ENCODE measurements at places on chromosomes 16 and 17. TPM values are rescaled to one million over a fixed set of nuclear protein-coding genes. Genes with fewer than 3 reads are reported as not detected.

Gene CLEC3A
- total RNA-seq: not detected

Gene SLFN11
- 66.6 TPM for total RNA-seq

Gene KRT13
- not detected for total RNA-seq

Gene TTLL6
- not detected for total RNA-seq

Gene SLC12A3
- total RNA-seq: not detected

Gene SPATA22
- not detected for total RNA-seq

Gene PRDM7
- not detected for total RNA-seq

Gene MARCHF10
- not detected for total RNA-seq

Gene DRG2
- total RNA-seq: 41.4 TPM

GRCh38 chr17:67098006-67098405 is 53.7 kb downstream of the CACNG1 start:
- no peak for DNase-seq

DNA sequence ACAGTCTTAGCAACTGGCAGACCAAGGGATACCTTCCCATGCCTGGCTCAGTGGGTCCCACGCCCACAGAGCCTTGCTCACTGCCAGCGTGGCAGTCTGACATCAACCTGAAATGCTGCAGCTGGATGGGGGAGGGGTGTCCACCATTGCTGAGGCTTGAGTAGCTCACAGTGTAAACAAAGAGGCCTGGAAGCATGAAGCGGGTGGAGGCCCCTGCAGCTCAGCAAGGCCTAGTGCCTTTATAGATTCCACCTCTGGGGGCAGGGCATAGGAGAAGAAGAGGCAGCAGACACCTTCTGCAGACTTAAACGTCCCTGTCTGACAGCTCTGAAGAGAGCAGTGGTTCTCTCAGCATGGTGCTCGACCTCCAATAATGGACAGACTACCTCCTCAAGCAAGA is 263.2 kb downstream of the KIF2B start:
- no peak for DNase-seq

DNA sequence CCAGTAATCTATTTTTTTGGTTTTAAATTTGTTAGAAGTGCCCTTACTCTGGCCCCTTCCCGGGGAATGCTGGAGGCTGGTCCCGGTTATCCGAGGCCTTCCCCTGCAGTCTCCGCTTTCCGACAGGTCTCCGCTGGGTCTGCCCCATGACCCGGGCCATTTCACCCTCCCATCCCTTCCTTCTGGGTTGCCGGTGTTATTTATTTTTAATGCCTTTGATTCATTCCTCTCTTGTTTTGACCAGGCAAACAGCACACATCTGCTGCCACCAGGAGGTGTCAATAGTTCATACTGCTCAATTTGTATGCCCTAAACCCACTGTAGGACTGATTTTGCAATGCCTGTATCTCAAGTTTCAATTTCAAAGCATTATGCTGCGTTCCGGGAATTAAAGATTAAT is 113.2 kb upstream of the IRX5 start:
- peak; percentile 7 for DNase-seq

GRCh38 chr17:77173104-77173503 is 32.3 kb downstream of the SEC14L1 start:
- no peak for DNase-seq

- no peak for DNase-seq
These were observed 178.4 kb upstream of the C17orf78 start for GRCh38 chr17:37197336-37197735.

GRCh38 chr17:79970576-79971068 is 65.0 kb downstream of the TBC1D16 start:
- DNase-seq: peak; percentile 20

DNA sequence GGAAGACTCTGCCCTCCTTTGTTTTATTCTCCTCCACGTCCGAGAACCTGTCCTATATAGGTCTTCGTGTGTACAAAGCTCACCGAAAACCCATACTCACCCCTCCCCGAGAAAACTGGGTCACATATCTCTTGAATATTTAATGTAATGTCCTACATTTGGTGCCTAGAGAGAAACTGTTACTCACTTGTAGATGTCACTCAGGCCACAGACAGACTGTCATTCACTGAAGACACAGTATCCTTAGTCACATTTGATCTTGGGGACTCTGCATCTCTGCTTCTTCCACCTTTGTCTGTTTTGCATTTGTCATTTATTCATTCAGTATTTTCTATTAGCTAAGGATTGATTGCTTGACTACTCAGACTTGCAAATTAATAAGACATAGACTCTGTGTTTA is 131.8 kb upstream of the TBX2 start:
- no peak for DNase-seq

DNA sequence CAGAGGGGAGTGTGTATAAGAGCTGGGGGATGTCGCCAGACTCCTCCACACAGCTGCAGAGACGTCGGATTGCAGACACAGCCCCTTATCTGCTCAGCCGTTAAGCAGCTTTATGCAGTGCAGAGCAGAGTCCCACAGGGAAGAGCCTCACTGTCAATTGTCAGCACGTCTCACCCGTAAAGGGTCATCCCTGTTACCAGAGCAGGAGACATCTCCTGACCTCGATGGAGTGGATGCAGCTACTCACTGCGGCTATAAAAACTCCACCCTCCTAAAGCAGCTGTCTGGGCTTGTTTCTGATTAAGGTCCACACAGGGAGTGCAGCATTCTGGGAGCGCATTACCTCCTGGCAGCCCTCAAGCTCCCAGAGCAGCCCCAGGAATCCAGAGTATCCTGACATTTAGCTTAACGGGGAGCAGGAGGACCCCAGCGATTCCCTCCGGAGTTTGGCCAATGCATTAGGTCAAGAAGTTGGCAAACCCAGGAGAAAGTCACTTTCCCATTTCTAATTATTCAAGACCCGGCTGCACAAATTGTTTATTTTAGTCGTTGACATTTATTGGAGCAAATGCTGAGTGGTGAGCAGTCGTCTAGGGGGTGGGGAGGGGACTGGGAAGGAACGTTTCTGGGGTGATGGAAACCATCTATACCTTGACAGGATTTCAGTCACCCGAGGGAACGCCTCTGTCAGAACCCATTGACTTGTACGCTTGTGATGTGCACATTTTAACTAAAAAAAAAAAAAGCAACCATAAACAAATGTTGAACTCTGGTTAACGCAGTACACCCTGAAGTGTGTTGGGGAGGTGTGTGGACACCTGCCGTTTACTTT is 100.0 kb upstream of the ZNF469 start:
- no peak for DNase-seq

DNA sequence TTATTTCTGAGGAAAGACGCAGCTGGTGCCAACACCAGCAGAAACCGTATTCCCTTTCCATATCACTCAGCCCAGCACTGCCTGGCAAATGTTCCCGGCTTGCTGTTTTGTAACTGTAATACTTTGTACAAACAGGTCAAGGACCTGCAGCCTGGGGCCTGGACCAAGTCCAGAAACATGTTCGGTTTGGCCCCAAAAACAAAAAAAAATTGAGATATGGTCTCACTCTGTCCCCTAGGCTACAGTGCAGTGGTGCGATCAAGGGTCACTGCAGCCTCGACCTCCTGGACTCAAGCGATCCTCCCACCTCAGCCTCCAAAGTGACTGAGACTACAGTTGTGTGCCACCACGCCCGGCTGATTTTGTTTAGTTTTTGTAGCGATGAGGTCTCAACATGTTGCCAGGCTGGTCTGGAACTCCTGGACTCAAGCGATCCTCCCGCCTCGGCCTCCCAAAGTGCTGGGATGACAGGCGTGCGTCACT is 1.2 kb downstream of the HAGH start:
- DNase-seq: no peak

- DNase-seq: no peak
These were observed 22.1 kb upstream of the OSGIN1 start for GRCh38 chr16:83930730-83931500.

- DNase-seq: no peak
These were observed 6.9 kb downstream of the CHD9 start for GRCh38 chr16:53061701-53062159.

DNA sequence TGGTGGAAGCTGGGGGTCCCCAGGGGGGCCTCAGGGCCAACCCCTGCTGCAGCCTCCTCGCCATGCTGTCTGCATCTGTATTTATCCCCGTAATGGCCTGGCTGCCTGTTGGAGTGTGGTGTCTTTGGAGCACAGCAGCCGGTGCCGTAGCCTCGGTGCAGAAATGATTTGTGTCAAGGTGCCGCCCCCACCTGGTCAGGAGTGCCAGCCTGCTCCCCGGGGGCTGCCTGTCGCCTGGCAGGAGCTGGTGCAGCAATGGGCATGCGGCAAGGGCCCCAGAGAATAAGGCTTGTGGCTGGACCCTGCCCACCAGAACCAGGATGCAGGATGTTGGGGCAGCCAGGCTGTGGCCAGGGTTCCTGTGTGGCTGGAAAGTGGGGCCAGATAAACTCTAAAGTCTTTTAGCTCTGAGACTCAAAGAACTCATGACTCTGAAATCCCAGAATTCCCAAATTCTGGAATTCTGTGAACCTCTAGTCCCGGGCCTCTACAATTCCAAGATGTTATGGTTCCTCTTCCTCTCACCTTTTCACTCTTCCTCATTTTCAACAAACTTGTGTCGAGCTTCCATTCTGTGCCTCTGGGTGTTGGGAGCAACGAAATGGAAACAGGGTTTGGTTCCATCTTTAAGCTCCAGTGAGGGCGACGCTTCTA is 5.9 kb downstream of the CPNE2 start:
- DNase-seq: no peak

DNA sequence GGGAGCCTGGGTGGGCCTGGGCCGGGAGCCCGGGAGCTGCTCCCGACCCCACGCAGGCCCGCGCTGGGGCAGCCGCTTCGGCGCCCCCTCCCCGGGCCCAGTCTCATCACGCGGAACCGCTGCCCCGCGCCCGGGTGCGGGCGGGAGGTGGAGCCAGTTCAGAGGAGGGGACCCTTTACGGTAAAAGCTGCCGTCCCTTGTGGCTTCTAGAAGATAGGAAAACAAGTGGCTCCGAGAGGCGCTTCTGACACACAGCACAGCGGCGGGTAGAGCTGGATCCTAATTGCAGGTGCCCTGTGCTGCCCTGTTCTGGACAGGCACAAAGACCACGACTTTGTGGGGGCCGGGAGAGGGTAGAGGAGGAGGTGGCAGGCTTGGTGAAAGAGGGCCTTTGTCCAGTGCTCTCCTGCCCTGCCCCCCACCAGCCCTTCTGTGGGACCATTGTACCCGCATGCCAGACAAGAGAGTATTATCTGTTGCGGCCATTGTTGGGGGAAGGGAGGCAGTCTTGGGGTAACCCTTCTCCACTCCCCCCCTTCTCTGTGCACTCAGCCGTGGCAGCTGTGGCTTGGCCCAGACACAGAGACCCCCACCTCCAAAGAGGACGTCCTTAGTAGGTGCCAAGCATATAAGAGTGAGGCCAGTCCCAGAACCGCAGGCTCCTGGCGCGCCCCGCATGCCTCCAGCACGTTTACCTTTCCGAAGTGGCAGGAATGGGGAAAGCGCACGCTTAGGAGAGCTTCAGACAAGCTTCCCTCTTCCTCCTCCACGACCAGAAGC is 736 bp downstream of the CNP start:
- DNase-seq: peak; percentile 32

DNA sequence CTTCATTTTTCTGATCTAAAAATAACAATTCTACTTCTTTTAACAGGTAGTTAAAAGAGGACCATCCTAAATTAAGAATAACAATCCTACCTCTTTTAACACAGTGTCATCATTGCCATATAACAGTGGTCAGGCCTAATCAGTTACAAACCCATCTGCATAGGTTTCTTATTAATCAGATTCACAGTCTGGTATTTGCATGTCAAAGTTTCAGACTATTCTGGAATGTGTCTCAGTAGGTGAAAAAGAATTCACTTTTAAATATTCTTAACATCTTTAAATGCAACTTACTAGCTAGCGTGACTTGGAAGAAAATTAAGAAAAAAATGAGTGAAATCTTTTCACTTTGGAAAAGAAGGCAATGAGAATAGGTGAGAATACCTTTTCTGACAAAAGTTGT is 6.8 kb upstream of the KRT12 start:
- DNase-seq: no peak

GRCh38 chr17:17682737-17683680 is 1.8 kb downstream of the RAI1 start:
- peak; percentile 76 for DNase-seq

DNA sequence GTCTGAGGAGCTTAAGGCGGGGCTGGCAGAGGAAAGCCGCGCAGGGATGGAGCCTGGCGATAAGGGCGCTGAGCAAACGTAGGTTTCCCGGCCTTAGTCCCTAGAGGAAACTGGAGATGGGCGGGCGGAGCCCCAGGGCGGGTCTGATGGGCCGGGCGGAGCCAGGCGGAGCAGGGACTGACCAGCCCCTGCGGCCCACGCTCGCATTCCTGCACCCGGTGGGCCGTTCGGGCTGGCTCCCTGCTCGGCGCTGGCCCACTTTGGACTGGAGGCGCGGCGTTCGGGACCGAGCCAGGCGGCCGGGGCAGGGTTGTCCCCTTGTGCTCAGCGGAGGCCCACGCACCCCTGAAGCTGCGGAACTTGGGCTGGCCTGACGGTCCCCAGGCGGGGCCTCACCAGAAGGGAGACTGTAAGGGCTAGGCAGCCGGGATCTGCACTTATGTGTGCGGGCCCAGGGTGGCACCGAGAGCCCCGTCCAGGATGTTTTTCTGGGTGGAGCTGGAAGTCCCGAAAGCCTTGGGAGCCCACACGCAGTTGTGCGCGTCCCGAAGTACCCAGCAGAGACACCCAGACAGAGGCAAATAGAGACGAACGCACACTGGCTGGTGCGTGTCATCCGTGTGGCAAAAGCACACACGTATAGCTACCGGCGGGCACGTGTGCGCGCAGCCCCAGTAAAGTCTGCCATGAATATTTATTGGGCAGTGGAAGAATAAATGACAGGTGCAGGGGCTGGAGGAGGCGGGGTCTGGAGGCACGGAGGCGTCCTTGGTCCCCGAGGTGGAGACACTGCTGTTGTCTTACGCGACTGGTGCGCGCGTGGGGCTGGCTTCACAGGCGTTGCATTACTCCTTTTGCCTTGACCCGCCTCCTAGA is 1.4 kb downstream of the PYDC1 start:
- DNase-seq: peak; percentile 64

DNA sequence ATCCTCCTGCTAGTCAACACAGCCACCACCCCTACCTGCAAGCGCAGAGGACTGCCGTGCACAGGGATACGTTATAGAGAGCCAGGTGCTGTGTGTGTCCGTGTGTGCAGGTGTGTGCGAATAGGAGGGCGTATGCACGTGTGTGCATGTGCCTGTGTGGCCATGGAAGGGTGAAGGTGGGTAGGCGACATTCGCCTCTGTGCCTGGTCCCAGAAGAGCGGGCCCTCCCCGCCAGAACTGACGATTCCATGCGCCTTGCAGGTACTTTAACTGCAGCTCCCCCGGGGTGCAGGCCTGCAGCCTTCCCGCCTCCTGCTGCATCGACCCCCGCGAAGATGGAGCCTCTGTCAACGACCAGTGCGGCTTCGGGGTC is 8.7 kb downstream of the PDE6G start:
- DNase-seq: no peak

DNA sequence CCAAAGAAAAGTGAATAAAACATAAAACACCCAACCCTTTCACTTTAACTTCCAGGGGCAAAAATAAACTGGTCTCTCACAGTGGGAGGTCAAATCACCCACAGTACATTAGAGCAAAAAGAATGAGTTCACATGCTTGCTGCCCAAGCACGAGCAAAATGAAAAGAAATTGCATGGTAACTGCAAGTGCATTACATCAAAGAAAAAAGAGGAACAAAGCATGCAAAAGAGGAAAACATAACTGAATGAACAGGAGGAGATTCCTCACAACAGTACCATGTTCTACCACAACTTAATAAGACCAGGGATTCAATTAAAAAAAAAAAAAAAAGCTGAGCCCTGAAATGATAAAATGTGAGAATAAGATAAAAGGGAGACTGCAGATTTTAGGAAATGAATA is 12.3 kb downstream of the DNAH2 start:
- no peak for DNase-seq

- DNase-seq: no peak
These were observed 40.1 kb downstream of the PEMT start for GRCh38 chr17:17551361-17551760.

GRCh38 chr16:8720080-8720966 is 45.9 kb downstream of the ABAT start:
- DNase-seq: peak; percentile 34

GRCh38 chr17:7241783-7242716 is at the start of gene GABARAP:
Gene GABARAP, minus strand, starts transcription at chr17:7242449. Its CDS starts 119 bp downstream, at chr17:7242330.
- peak; percentile 92 for DNase-seq

Data from Daoy (cell line).